ENCODE measurements at places on chromosomes 1 and 21.

DNA sequence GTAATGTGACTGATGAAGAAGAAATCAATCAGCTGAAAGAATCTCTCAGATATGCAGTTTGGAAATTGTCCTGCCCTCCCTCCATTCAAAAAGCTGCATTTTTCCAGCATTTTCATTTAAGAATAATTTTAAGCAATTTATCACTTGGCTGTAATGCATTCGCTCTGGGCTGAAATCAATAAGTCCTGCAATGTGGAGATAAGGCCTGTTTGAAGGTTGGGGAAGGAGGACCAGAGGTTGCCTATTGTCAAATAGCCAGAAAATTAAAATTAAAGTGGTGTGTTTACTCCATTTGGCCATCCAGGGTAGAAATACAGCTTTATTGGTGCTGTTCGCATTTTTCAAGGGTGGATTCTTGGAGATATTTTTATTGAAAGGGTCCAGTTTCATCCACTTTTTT lies 187.6 kb upstream of the NFIA start:
- DNase-seq = no peak

DNA sequence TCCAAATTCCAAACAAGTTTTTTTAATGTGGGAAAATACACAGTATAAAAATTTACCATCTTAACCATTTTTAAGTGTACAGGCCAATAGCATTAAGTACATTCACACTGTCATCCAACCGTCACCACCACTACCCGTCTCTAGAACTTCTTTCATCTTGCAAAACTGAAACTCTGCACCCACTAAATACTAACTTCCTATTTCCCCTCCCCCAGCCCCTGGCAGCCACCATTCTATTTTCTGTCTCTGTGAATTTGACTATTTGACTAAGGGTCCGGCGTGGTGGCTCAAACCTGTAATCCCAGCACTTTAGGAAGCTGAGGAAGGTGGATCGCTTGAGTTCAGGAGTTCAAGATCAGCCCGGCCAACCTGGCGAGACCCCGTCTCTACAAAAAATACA lies 36.1 kb downstream of the CLSTN1 start:
- DNase-seq = no peak

GRCh38 chr1:2976180-2976562 lies 45.1 kb upstream of the ACTRT2 start:
- DNase-seq = no peak

DNA sequence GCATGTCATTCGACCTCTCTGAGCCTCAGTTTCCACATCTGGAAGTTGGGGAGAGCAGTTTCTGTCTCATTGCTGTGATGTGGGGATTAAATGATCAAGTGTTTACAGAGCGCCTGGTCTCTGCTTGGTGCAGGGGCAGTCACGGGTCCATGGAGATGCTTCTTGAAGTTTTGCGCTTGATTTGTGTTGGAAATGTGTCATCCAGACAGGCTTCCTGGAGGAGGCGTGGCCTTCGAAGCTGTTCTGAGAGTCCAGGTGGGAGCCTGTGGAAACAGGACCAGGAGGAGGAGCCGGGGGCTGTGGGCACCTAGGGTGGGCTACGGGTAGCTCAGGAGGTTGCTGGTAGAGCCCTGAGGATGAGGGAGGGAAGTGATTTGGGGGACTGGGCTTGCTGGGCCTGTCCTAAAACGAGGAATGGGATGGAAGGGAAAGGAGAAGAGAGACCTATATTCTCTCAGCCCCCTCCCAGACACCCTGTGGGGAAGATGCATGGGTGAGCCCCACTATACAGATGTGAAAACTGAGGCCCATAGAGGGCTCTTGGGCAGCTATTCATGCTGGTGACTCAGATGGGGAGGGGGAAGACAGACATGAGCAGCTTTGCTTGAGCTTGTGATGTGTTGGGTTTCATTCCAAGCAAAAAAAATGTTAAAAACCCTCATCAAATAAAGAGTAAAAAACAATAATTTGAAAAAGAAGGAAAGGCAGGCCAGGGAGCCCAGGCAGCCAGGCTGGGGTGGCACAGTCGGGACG lies 107.2 kb upstream of the WNT4 start:
- DNase-seq = no peak

DNA sequence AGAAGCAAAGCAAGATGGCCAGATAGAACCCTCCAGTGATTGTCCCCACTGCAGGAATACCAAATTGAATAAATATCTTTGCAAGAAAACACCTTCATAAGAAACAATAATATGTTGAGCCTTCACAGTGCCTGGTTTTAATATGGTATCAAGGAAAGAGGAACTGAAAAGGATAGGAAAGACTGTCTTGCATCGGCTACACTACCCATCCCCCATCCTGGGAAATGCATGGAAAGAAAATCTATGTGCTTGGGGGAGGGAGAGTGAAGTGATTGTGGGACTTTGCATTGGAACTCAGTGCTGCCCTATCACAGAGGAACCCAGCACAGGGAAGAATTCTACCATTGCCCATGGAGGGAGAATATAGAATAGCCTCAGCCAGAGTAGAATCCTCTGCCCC lies 28.6 kb upstream of the AK5 start:
- DNase-seq = no peak

GRCh38 chr1:235997049-235997448 lies 67.8 kb downstream of the NID1 start:
- DNase-seq = no peak

- no peak for DNase-seq
Observed at GRCh38 chr21:34352556-34352955, 11.2 kb upstream of the KCNE2 start.

GRCh38 chr1:68132426-68133130 lies 82.2 kb upstream of the DIRAS3 start:
- DNase-seq = no peak

GRCh38 chr1:58592522-58593134 lies 15.6 kb upstream of the TACSTD2 start:
- DNase-seq = no peak

- no peak for DNase-seq
Observed at GRCh38 chr1:37901191-37901892, 42.0 kb upstream of the MTF1 start.

DNA sequence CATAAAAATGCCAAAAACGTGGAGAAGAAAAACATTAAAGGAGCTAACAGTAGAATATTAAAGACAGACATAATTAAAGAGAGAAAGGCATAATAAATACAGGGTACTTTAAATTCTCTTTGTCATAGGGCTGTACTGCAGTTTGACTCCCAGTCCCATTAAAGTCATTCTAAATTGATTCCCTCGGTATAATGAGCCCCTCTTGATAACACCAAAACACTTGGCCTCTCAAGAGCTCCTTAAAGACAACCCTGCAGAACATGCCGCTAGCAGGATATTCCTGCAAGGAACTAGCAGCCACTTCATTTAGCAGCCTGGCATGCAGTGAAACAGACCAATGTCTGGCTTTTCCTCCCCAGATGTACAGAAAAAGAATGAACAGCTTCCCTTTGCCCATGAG lies 273.8 kb upstream of the ESRRG start:
- no peak for DNase-seq

Data from ecto neural progenitor cell (in vitro differentiated cells).